HCT116 (cell line): ENCODE measurements at places on chromosomes 3 and 15. TPM values are rescaled to one million over a fixed set of nuclear protein-coding genes. Genes with fewer than 3 reads are reported as not detected.

ACAN gene
- not detected for total RNA-seq

GLCE gene
- 22.2 TPM for total RNA-seq

FOXL2NB gene
- total RNA-seq: 0.93 TPM

INKA1 gene
- total RNA-seq: 1.6 TPM

DNAH12 gene
- not detected for total RNA-seq

SUCNR1 gene
- 0.17 TPM for total RNA-seq

FEZF2 gene
- total RNA-seq: not detected

CAMKV gene
- total RNA-seq: 0.10 TPM

PPM1L gene
- total RNA-seq: 13.2 TPM

SENP2 gene
- 36.1 TPM for total RNA-seq

IL17RD gene
- total RNA-seq: 12.3 TPM

SCN11A gene
- 0.05 TPM for total RNA-seq

- DNase-seq: no peak
Observed at GRCh38 chr3:149020196-149020838, 29.0 kb downstream of the GYG1 start.

DNA sequence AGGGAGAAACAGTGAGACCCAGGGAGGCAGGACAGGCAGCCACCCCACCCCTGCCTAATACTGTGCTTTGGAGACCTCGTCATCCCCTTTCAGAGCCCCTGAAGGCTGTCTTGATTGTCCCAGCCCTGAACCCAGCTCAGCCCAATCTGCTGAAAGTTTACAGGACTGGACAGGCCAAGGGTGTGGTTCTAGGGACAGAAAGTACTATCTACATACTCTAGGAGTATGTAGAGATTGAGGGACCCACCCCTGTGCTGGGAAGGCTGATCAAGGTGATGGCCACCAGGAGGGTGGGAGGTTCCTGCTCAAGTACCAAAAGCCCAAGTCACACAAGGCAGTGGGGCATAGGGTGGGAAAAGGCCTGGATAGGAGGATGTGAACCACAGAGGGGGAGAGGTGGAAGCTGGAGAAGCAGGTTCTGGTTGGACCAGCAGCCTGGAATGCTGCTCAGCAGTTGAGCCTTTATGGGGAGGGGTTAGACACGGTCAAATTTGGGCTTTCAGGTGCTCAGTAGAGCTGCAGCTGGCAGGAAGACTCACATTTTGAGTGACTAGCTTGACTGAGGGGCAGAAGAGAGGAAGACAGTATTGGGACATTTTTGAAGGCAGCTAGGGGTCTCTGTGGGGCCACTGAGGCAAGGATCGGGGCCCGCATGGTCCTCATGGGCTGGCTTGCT lies 6.7 kb downstream of the NBEAL2 start:
- DNase-seq: no peak

DNA sequence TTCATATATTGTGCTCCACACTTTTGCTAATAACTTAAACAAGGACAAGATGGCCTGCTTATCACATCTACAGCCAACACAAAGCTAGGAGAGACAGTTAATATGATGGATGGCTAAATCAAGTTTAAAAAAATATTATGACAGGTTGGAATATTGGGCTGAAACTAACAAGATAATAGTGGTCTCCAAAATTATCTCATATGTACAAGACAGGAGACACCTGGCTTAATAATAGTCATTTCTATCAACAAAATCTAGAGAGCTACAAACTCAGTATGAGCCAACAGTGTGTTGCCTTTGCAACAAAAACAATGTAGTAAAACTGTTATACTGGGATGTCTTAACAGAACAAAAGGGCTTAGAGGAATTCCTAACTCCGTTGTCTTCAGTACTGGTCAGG lies 317.1 kb upstream of the COL8A1 start:
- no peak for DNase-seq

DNA sequence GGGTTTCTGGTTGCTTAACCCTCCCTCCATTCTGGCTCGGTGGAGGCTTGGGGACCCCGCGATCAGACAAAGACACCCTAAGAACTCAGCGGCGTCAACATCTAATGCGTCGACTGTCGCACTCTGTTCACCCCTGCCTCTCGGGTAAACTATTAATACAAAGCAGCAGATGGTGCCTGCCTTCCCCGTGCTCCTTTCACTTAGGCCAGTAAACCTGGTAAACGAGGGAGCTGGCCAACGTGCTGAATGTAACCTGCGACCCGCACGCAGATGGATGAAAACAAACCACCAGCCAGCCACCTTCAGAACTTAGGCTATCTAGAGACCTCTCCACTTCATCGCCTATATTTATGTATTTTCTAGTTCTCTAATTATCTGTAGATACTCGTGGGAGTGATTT lies 848 bp upstream of the CADPS start:
- no peak for DNase-seq

- DNase-seq: no peak
Observed at GRCh38 chr15:75043509-75044257, 20.3 kb downstream of the PPCDC start.

GRCh38 chr3:76815561-76815960 lies 224.3 kb upstream of the ROBO2 start:
- no peak for DNase-seq

GRCh38 chr3:15649858-15650257 lies 48.3 kb downstream of the BTD start:
- no peak for DNase-seq

DNA sequence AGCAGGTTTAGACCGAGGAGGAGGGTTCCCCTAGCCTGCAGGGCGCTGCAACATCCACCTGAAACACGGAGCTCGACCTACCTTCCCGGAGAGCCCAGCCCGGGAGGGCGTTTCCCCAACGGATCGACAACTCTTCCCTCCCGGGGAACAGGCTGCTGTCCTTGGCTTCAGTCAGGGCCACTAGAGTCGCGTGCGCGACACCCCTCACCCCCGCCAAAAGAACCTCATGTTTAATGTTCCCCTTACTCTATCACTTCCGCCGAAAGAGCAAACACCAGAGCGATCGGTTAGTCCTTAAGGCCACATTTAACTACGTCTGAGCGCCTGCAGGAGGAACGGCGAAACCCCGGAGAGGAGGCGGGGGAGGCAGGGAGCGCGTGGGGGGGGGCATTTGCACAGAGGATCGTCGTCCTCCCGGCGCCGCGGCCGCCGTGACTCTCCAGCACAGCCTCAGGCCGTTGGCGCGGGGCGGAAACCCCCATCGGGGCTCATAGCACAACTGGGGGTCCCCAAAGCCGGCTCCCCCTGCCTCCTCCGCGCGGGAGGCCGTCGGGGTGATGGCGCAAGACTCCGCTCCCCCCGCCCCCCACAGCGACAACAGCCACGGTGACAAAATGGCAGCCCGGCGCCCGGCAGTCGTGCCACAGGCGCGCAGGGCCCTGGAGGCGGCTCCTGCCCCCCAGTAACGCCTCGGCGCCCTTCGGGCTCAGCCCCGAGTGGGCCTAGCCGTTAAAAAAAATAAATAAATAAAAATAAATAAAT lies 3.2 kb downstream of the ANP32A start:
- DNase-seq: no peak

GRCh38 chr3:127819086-127819485 lies 3.2 kb downstream of the MGLL start:
- no peak for DNase-seq

GRCh38 chr15:60773901-60774300 lies 295.0 kb upstream of the ICE2 start:
- DNase-seq: no peak
